Hematopoietic multipotent progenitor cell treated with erythropoietin and hydrocortisone succinate and interleukin-3 and kit ligand, for 8 days (in vitro differentiated cells): ENCODE measurements at places on chromosomes 6 and 20.

DNA sequence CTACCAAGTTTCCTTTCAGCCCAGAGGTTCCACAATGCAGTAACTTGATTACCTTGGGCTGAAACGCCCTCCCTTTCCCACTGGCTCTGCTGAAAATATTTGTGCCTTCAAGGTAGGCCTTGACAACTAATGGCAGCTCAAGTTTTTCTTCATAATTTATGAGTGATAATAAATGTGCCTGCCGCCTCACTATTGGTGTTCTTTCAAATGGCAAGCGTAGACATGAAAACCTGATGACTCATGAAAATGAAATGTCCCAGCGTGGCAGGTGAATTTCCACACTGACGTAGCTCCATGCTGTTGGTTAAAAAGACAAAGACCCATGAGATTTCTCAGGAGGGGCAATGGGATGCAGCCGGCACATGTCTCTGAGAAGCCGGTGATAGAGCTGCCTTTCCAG lies 107.2 kb upstream of the GGTLC1 start:
- DNase-seq = no peak

GRCh38 chr6:118704915-118705314 lies 53.5 kb upstream of the CEP85L start:
- DNase-seq = no peak

DNA sequence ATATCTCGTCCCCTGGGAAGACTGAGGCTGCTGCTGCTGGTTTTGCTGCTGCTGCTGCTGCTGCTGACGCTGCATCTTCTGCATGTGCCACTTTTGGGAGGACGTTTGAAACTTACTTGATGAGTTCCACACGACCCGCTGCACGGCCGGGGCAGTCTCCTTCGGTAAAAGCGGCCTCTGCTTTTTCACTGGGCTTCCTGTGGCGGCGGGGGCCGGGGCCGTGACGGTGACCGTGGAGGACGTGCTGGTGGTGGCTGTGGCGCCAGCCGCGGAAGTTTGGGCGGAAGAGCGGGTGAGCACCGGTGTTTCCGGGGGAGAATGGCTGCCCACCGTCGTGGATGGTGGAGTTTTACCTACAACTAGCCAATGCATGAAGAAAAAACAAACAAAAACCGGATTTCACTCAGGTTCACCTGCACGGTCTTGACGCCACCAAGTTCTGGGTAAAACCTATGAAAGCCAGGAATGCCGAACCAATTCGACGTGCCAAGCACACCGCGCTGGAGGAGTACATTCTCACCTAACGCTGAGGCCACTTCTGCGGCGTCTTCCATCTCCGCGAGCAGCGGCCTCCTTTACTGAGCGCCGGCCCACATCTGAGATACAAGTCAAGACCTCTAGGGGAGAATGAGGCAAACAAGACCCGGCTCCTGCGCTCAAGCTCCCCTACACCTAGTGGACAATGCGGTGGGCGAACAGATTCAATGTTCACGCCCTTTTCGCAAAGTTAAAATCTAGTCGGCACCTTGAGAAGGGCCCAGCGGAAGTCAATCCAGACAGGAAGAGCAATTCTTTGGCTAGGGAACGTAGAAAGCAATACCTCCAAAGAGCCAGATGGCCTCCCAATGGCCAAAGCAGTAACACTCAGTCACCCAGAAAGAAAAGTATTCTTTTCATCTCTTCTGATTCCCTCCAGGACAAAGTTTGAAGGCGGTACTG lies 117.5 kb downstream of the ZMYND8 start:
- no peak for DNase-seq

GRCh38 chr20:37335642-37336368 lies 10.1 kb upstream of the SRC start:
- DNase-seq = no peak

- no peak for DNase-seq
These were observed 1.9 kb upstream of the SPTLC3 start for GRCh38 chr20:13006825-13007224.

DNA sequence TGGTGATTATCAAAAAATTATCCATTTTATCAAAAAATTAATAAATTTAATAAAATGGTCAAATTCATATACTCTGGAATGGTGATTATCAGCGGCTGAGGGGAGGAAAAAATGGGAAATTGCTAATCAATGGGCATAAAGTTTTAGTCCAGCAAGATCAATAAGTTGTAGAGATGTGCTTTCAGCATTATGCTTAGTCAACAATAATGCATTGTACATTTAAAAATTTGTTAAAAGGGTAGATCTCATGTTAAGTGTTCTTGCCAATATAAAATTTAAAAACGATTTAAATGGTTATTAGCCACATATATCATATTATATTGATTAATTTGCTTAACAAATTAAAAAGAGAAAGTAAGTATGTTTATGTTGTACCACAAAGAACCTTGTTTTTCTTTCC lies 56.6 kb downstream of the HS3ST5 start:
- no peak for DNase-seq

GRCh38 chr6:159933077-159933476 lies 35.8 kb upstream of the IGF2R start:
- no peak for DNase-seq

DNA sequence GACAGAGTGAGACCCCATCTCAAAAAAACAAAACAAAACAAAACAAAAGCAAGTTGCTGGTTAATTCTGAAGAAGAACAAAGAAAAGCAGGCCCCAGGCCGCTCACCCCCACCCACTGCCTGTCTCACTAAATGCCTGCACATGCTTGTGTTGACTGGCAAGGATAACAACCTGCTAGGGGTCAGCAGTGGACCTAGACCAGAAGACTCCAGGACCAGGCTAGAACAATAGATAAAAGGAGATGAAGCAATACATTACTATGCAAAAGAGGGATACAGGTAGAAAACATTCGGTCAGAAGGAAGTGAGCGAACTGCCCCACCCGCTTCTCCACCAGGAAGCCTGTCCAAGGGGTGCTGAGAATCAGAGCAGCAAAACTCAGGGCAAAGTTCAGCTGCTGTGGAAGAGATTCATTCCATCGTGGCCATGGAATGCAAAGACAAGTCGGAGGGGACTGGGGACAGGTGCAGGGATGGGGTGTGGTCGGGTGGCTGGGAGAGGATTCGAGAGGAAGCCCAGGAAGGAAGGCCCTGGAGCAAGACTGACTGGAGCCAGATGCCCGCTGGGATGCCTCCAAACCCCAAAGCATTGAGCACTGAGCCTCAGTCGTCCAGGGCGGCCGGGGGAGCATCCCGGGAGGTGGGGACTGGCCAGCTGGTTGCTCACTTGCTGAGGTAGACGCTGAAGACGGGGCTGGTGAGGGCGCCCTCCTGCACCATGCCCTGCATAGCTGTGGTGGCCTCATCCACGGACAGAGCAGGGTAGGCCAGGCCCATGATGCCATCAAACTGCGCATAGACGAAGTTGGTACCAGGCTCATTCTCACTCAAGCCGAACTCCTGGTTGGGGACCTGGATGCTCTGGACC lies 5.3 kb downstream of the PGC start:
- no peak for DNase-seq

- no peak for DNase-seq
These were observed 11.5 kb upstream of the IPCEF1 start for GRCh38 chr6:154367839-154368695.

DNA sequence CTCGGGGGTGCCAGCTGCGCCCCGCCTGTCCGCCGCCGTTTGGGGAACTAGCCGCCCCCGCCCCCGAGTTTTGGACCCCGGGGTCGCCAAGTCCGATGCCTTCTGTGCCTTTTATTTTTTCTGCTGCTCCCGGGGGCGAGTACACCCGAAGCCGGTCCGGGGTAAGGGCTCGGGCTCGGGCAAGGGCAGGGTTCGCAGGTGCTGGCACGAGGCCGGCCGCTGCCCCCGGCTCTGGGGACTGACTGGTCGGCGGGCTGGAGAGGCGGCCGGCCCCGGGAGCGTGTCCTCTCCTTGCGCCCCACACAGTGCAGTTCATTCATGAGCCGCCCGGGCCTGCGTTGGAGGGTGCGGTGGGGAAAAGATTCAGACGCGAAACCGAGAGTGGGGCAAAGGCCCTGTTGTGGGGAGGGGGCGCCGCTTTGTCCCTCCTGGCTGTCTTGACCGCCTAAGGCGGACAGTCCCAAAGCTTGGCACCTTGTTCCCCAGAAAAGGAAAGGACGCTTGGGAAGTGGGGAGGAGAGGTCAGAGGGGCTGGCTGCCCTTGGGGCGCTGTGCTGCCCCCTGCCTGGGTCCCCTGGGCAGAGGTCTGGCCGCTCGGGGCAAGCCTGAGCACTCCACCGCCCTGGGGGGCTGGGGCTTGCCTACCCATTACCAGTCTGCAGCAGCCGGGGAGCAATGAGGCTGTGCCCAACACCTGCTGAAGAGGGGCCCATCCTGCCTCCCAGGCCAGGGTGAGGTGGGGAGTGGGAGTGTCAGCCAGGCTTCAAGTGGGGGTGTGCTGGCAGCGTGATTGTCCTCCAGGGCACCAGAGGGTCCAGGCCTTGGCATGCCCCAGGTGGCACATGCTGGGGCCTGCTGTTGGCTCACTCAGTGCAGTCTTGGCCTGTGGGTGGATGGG lies 915 bp downstream of the TMEM63B start:
- peak; percentile 54 for DNase-seq

- DNase-seq = no peak
These were observed 594 bp downstream of the ARFGEF3 start for GRCh38 chr6:138162111-138162954.

- no peak for DNase-seq
These were observed 105.6 kb upstream of the CLDN20 start for GRCh38 chr6:155158030-155158843.

DNA sequence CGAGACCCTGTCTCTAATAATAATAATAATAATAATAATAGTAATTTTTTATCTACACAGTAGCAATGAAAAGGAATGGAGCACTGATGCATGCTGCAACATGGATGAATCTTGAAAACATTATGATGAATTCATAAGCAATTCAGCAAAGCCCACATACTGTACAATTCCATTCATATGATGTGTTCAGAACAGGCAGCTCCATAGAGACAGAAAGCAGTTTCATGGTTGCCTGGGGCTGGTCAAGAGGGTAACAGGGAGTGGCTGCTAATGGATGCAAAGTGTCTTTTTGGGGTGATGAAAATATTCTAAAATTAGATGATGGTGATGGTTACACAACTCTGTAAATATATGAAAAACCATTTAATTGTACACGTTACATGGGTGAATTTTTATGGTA lies 43.6 kb downstream of the SLC24A3 start:
- DNase-seq = no peak

DNA sequence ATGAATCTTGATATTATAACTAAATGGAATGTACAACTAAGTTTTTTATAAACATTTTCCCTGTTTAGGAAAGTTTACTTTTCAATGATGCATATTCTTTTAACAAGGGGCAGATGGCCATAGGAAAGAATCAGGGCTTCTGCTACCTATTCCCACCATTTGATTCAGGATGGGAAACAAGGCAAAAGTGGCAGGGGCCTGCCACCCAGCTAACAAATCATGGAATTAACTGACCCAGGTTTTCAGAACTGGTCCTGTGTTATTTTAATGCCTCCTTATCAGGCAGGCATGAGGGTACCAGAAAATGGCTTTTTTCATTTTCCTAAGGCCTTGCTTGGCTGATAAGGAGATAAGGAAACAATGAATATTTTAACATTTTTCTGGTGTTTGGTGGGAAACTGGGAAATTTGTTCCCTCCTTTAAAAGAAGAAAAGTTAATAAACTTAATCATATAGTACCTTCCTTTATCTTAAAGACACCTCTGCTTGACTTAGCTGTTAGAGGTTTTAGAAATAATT lies 6.7 kb downstream of the POU3F2 start:
- no peak for DNase-seq

- DNase-seq = peak; percentile 27
These were observed 2.2 kb downstream of the AHCY start for GRCh38 chr20:34300809-34301586.

- no peak for DNase-seq
These were observed 109.0 kb upstream of the SUPT3H start for GRCh38 chr6:45486736-45487135.
